ENCODE measurements at places on chromosomes 5 and 9.
A peak's percentile ranks its signal among the peaks of the same experiment; 100 is the strongest.

GRCh38 chr5:133450286-133450685, 162.1 kb downstream of the FSTL4 start:
- no peak for DNase-seq

- no peak for DNase-seq
These were observed 2295.1 kb upstream of the WWC1 start for GRCh38 chr5:165996201-165996875.

- DNase-seq, result no peak
These were observed 7.9 kb upstream of the ESM1 start for GRCh38 chr5:54993318-54993717.

GRCh38 chr5:95871146-95871806, 48.8 kb upstream of the GLRX start:
- DNase-seq, result no peak

- no peak for DNase-seq
These were observed 55.2 kb downstream of the NEURL1B start for GRCh38 chr5:172696171-172696849.

DNA sequence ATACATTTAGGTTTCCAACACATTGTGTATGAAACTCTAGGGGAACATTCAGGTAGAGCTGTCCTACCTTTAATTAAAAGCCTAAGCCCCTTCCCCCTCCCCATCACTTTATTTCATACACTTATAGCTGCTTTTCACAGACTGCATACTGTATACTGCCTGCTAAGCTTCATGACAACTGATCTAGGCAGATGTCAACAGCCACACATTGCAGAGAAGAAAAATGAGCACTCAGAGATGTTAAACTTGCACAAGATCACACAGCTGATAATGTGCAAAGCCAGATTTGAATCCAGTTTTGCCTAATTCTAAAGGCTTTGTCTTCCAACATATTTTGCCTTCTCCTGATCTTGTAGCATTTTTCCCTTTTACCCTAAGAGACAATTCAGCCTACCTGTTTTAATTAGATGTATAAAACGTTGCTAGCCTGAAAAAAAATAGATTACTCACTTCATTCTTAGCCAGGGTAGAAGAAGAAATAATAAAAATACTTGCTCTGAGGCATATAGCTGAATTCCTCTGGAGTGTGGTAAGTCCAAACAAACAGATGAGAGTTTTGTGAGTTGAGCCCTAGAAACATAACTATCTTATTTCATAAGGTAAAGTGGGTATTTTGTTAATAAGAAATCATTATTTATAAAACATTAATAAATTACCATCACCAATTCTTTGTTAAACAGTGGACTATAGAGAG, 56.9 kb upstream of the CAST start:
- DNase-seq, result no peak

GRCh38 chr5:151772029-151772845, 483 bp downstream of the G3BP1 start:
- DNase-seq, result peak; percentile 23

GRCh38 chr9:4289411-4290326, 10.2 kb downstream of the GLIS3 start:
- no peak for DNase-seq

DNA sequence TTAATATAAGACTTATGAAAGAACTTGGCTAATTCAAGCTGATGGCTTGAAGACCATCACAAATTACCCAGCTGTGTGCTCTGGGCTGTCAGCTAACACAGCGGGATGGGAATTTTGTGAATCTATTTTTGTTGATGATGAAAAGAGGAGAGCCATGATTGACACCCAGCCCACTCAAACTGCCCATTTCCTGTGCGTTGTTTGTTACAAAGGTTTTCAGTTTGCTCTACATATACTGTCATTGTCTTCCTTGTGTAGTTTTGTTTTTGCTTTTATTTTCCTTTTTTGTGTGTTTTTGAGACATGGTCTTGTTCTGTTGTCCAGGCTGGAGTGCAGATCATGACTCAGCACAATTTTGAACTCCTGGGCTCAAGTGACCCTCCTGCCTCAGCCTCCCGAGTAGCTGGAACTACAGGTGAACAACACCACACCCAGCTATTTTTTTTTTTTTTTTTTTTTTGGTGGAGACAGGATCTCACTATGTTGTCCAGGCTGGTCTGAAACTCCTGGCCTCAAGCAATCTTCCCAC, 400.3 kb downstream of the ICE1 start:
- DNase-seq, result no peak

All from AML-193 (cell line).